ENCODE measurements at places on chromosomes 6 and 20. TPM values are rescaled to one million over a fixed set of nuclear protein-coding genes. Genes with fewer than 3 reads are reported as not detected.

DNA sequence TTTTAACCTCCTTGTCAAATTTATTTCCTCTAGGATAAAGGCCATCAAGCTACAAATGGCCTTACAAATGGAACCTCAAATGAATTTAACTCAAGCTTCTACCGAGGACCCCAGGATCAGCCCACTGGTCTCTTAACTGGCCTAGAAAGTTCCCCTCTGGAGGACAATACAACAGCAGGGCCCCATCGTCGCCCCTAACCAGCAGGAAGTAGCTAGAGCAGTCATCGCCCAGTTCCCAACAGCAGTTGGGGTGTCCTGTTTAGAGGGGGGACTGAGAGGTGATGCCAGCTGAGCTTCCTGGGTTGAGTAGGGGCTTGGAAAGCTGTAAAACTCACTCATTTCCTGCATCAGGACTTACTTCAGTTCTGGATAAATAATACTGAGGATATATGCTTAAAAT lies 25.6 kb downstream of the CEP85L start:
- no peak for DNase-seq

- DNase-seq, result peak; percentile 43
Observed at GRCh38 chr20:45095805-45096238, 5.1 kb downstream of the KCNS1 start.

- DNase-seq, result no peak
Observed at GRCh38 chr6:69780585-69781178, 16.1 kb downstream of the LMBRD1 start.

GRCh38 chr6:101276066-101276465 lies 117.4 kb upstream of the GRIK2 start:
- no peak for DNase-seq

GRCh38 chr6:99614430-99615186 lies 8.0 kb downstream of the PRDM13 start:
- no peak for DNase-seq

GRCh38 chr6:97052896-97053295 lies 128.4 kb downstream of the KLHL32 start:
- DNase-seq, result no peak

GRCh38 chr20:4153251-4153650 lies 137.9 kb upstream of the RNF24 start:
- DNase-seq, result peak; percentile 71

GRCh38 chr6:79430913-79431536 lies 106.2 kb downstream of the LCA5 start:
- DNase-seq, result no peak

DNA sequence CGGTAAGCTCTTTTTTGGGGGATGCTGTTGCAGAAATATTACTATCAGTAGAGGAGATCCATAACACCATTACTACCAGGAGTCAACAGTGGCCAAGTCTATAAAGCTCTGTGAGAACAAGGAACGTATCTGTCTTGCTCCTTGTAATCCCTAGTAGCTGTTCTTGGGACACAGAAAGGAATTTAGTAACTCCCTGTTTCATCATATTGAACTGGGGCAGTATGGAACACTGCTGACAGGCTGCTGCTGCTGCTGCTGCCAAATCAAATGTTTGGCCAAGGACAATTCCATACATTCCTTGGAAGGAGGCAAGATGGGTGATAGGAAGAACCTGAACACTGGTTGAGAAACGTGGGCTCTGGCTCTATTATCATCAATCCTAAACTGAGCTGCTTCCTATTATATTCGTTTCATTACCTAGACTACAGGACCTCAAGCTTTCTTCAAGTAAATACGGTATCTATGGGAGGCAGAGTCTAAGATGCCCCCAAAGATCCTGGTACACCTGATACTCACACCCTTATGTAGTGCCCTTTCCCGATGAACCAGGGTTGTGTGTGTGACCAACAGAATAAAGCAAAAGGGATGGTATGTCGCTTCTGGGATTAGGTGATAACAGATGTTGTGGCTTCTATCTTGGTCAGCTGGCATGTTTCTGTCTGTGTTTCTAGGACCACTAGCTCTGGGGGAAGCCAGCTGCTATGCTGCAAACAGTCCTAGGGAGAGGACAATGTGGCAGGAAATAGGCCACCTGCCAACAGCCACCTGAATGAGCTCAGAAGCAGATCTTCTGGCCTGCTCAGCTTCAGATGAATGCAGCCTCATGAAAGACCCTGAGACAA lies 39.5 kb downstream of the ELOVL5 start:
- DNase-seq, result no peak

DNA sequence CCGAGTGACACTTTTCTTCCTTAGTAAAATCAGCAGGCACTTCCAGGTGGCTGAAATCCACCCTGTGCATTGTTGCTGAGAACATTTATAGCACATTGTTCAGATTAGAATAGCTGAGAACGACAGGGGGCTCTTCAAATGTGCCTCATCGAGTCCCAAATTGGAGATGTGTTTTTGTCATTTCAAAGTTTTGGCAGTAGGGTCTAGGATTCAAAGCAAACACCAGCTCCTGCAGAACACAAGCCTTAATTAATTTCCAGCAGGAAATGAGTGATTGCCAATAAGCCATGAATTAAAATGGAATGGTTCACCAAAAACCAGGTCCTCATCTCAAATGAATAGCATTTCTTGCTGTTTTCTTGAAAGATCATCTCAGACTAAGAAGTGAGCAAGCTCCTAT lies 171.6 kb downstream of the PLCB1 start:
- no peak for DNase-seq

DNA sequence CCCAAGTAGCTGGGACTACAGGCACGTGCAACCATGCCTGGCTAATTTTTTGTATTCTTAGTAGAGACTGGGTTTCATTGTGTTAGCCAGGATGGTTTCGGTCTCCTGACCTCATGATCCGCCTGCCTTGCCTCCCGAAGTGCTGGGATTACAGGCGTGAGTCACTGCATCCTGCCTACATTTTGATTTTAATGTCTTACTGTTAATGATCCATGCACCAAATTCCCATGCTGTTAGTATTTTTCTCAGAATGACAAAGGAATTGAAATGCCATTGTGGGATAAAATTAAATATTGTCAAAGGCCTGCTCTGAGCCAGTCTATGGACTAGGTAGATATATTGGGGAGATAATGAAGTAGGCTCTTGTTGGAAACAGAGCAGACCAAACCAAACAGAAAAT lies 28.2 kb downstream of the CBFA2T2 start:
- peak; percentile 87 for DNase-seq

GRCh38 chr20:60224914-60225313 lies 266.7 kb downstream of the CDH26 start:
- DNase-seq, result peak; percentile 54

DNA sequence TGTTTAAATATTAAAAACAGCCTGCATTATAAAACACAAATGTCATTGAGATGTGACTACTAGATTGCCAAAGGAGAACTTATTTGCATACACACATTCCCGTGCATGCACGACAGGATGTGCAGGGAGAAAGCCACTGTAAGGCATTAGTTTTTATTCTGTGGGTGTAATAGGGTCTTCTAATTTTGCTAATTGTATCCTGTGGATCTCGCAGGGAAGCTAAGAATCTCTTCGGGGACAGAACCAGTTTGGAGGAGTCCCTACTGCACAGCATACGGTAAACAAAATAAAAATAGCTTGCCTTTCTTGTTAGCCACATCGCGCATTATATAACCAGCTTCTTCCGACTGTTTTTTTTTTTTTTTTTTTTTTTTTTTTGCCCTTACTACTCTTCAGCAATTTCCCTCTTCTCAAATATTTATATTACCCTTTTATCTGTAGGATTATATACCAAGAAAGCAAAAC lies 2.0 kb downstream of the ATXN1 start:
- DNase-seq, result no peak

DNA sequence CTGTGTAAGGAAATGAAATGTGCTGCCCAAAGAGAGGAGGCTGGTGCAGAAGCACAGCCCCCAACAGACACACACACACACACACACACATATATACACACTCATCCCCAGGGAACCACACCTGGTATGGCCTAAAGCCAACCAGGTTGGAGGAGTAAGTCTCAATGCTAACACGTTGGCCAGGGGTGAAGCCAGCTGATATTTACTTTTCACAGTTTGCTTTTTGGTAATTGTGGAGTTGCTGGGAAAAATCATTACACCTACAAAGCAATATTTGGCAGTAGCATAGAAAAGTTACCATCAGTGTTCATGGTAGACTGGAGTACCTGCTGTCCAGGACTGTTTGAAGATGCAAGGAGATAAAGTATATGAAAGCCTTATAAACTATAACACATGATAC lies 50.3 kb upstream of the NAA20 start:
- DNase-seq, result no peak

DNA sequence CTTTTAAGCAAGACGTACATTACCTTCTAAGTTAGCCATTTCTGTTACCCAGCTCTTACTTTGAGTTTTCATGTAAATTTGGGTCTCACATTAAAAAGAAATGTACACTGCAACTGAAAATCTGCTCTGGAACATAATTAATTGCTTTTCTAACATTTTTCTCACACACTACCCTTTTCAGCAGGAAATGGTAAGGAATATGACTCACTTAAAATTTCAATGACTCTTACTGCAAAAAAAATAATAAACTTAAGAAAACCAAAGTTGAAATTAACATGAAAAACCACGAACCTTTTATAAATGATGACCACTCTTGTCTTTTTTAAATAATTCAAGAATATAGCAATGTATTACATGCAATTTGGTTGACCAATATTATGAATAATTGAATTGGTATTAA lies 1.3 kb downstream of the CGA start:
- DNase-seq, result no peak

COL21A1 gene
- total RNA-seq, result 0.06 TPM

GNAS-AS1 gene
- total RNA-seq, result 1.3 TPM

GSTA3 gene
- not detected for total RNA-seq

DLK2 gene
- 1.4 TPM for total RNA-seq

EFHC1 gene
- total RNA-seq, result 20.4 TPM

FNDC1 gene
- total RNA-seq, result under 0.01 TPM

CSTF1 gene
- 44.1 TPM for total RNA-seq

KHDRBS2 gene
- not detected for total RNA-seq

TSHZ2 gene
- 1.3 TPM for total RNA-seq

C6orf163 gene
- total RNA-seq, result 0.63 TPM

CLPSL2 gene
- not detected for total RNA-seq

SPATS1 gene
- not detected for total RNA-seq

MEP1A gene
- not detected for total RNA-seq
